ENCODE measurements at places on chromosomes 1 and 21. TPM values are rescaled to one million over a fixed set of nuclear protein-coding genes. Genes with fewer than 3 reads are reported as not detected.

Gene TXNIP
- 314 TPM for total RNA-seq

Gene TRAF3IP3
- total RNA-seq = 5.5 TPM

Gene CR1
- total RNA-seq = 2.4 TPM

Gene ERICH3
- total RNA-seq = 0.16 TPM

Gene LBR
- 22.8 TPM for total RNA-seq

Gene C1QC
- total RNA-seq = 55.1 TPM

Gene DDI2
- total RNA-seq = 12.5 TPM

Gene CTH
- total RNA-seq = 3.3 TPM

Gene TLR5
- total RNA-seq = 3.4 TPM

Gene PTGER3
- 6.3 TPM for total RNA-seq

Gene LRRC7
- total RNA-seq = 0.19 TPM

Gene MSH4
- total RNA-seq = 0.13 TPM
